ENCODE measurements at places on chromosomes 11 and 22.

GRCh38 chr11:29448246-29448877 is 568.5 kb downstream of the KCNA4 start:
- DNase-seq, result peak; percentile 33

- no peak for DNase-seq
Observed at GRCh38 chr22:17476838-17477237, 86.5 kb upstream of the SLC25A18 start.

GRCh38 chr11:124793466-124794278 is 6.5 kb downstream of the MSANTD2 start:
- DNase-seq, result no peak

GRCh38 chr11:94876222-94876621 is 97.1 kb downstream of the CWC15 start:
- no peak for DNase-seq

DNA sequence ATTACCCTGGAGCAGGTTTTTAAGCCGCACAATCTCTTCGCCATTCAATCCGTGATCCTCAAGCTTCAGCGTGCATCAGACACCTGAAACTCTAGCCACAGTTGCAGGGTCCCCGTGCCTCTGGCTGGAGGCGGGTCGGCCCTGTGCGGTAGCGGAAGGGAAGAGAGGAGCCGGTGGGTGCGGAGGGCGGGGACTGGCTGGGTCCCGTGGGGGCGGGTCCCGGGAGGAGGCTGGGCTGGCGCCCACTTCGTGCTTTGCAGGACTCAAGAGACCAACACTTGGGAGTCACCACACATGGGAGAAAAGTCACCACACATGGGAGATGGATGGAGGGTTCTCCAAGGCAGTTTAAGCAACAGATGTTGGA is 772 bp downstream of the C22orf15 start:
- DNase-seq, result no peak

GRCh38 chr11:70212227-70212811 is 9.2 kb downstream of the FADD start:
- no peak for DNase-seq

DNA sequence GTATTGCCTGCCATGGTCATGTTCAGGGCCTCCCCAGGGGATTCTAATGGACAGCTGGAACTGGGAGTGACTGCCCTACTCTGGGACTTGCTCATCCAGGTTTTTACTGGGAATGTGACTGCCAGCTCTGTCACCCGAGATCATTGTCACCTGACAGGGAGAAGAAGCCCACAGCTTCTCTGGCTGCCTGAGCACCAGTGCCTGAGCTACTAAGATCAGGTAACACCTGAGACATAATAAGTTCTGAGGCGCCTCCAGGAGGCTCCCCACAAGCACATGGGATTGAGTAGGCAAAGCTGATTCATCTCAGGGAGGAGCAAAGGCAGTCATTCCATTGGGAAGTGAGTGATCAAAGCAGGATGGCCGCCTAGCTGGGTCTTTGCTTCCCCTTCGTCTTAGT is 84.2 kb upstream of the GALNT18 start:
- no peak for DNase-seq
